ENCODE measurements at places on chromosomes 5 and 9.

- no peak for DNase-seq
Measured at GRCh38 chr5:107717816-107718215, 47.1 kb upstream of the EFNA5 start.

DNA sequence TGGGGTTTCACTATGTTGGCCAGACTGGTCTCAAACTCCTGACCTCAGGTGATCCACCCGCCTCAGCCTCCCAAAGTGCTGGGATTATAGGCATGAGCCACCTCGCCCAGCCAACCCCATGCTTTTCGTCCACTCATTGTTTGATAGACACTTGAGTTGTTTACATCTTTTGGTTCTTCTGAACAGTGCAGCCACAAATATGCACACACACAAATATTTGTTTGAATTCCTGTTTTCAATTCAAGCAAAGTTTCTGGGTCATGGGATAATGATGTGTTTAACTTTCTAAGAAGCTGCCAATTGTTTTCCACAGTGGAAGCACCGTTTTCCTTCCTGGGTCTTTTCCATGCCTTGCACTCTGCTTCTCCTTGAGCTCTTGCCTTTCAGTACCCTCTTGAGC lies 6.8 kb upstream of the PAEP start:
- no peak for DNase-seq

- no peak for DNase-seq
Measured at GRCh38 chr5:133870661-133871060, 97.8 kb downstream of the C5orf15 start.

DNA sequence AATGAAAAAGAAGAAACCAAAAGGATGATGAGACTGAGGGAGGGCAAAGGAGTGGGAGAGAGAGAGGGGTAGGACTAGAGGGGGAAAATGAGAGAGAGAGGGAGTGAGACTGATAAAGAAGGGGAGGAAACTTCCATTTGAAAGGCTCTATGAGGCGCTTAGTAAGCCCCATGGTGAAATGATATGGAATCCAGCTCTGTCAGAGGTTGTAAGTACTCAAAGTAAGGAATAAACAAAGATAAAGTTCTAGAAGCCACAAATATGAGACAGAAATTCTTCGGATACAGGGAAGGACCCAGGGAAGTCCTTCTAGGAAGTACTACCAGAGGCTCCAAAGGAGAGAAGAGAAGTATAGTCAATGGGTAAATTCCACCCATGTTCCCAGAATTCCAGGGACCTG lies 21.7 kb upstream of the VLDLR start:
- DNase-seq, result no peak

GRCh38 chr9:131227112-131227958 lies 49.0 kb downstream of the FAM78A start:
- no peak for DNase-seq

- no peak for DNase-seq
Measured at GRCh38 chr5:112208699-112209615, 210.1 kb downstream of the EPB41L4A start.

GRCh38 chr5:115895821-115896220 lies 54.1 kb downstream of the AP3S1 start:
- DNase-seq, result no peak

DNA sequence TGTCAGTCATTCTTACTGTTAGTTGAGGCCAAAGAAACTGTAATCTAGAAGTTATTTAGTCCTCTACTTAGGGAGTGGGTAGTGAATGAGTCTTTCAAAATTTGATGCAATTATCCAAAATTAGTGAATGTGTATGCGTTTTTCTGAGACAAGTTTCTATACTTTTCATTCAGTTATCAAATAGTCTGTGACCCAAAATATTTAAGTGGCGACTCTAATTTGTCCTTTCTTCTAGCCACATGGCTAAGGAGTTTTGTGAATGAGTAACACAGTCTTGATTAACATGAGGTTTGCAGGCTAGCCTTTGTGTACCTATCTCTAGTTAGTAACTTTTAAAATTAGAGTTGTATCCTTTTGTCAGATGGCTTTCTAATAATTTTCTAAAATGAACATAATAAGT lies 45.6 kb downstream of the COMMD10 start:
- DNase-seq, result no peak

DNA sequence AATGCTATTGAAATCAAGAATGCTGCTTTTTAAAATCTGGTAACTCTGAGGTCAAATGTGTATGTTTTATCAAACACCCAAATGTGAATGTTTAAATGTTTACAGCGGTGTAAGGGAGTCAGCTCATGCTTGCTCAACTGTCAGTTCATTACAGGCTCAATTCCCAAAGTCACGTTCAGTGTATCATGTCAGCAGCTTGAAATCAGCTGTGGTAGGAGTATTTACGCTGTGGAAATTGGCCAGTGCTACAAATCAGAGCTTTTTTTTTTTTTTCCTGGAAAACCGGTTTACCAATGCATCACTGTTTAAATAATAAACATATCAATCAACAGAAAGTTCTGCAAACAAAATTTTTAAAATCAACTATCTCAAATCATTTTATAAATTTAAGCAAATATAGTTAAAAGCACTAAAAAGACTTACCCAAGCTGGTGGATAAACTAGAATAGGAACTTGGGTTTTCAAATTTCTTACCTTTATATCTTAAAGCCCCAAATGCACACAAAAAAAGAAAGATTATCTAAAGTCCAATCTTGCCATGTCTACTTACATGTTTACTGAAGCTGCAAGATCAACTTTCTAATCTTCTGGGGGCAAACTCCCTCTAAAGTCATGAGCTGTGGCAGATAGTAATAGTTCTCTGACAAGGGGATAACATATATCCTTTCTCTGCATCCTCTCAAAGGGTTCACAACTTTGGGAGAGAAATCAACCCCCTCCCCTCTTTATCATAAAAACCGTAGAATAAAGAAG lies 57.6 kb upstream of the GRAMD2B start:
- peak; percentile 73 for DNase-seq

- no peak for DNase-seq
Measured at GRCh38 chr5:86557920-86558319, 59.8 kb upstream of the COX7C start.

DNA sequence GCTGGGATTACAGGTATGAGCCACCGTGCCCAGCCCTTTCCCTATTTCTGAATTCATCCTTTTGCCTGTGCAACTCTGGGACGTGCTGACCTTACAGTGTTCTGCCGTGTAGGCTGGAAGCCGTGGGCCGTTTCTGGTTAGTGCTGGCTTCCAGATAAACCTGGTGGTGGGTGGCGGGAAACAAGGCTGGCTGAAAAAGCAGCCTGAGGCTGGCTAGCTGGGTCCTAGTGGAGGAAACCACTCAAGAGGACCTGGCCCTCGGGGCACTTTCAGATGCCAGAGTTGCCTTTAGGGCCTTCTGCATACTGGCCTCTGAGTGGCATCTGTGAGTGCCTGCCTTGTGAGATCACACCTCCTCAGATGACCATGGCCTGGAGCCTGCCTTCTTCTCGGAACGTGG lies 26.9 kb downstream of the GALNT12 start:
- no peak for DNase-seq
